Stimulated activated CD4-positive, alpha-beta T cell treated with anti-CD3 and anti-CD28 coated beads, Interleukin-12 subunit alpha, Interleukin-12 subunit beta, amount 100 ng/mL, for 24 hours (primary cell): ENCODE measurements at places on chromosomes 7 and 10.
A peak's percentile ranks its signal among the peaks of the same experiment; 100 is the strongest.

- DNase-seq, result no peak
These were observed at the start of gene SH2B2 for GRCh38 chr7:102286237-102287110. Gene SH2B2, plus strand, starts transcription at chr7:102286868. Its CDS starts 13,683 bp downstream, at chr7:102300551.

- DNase-seq, result no peak
These were observed 415.3 kb downstream of the SORCS3 start for GRCh38 chr10:105056413-105056812.

GRCh38 chr7:23472556-23472955, 2.3 kb upstream of the IGF2BP3 start:
- no peak for DNase-seq

- DNase-seq, result no peak
These were observed 3.2 kb downstream of the MRPL43 start for GRCh38 chr10:100983868-100984671.

DNA sequence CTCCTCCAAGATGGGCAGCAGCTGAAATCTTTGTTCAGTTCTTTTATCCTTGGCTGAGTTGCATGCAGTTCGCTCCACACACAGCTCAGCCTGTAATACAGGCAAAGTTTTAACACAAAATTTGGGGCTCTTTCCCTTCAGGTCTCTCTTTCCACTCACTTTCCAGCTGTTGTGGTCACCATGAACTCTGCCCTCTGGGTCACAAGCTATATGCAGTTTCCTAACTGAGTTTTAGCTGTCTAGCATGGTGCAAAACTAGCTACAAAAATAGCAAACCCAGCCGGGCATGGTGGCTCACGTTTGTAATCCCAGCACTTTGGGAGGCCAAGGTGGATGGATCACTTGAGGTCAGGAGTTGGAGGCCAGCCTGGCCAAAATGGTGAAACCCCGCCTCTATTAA, 53.2 kb downstream of the ABI1 start:
- no peak for DNase-seq

DNA sequence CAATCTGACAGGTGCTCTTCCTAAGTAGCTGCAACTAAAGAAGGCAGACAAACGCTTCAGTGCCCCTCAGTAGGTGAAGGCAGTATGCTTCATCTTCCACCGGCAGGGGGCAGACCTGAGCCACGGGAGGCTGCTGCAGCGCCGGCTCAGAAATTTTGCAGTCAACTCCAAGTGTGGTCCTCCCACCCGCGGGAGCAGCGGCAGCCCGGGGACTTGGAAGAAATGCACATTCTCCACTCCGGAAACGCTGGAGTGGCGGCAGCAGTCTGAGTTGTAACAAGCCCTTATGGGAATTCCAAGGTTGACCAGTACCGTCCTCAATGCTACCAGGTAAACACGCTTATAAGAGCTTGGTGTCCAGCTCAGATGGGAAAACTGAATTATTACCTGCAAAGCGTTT, 3.4 kb downstream of the IGFBP3 start:
- DNase-seq, result peak; percentile 75

DNA sequence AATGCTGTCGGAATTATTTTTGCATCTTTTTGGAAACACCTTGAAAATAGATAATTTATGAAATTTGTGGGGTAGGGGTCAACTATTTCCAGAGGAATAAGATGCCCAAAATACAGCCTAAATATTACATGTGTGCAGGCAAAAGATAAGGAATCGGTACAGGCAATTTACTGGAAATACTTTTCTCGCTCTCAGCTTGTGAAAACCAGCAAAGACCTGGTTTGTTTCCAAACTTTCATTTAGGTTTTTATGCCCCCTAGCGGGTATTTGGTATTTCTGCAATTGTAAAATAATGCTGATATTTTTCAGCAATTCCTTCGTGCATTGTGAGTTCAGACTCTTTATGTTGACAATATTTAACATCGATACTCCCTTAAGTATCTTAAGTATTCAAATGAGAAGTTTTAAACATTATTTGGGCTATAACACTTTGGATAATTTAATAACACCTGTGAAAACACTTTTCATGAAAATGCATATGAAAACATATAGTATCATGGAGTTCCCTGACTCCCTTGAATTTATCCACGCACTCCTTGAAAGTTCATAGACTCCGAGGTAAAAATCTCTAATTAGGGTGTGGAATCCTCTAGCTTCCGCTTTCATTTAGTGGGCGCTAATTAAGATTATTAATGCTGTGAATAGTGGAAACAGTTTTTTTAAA, 132.4 kb downstream of the TSPAN12 start:
- DNase-seq, result no peak
